Heart right ventricle (tissue), 16 donors: ENCODE measurements at places on chromosomes 5 and 9. TPM values are rescaled to one million over a fixed set of nuclear protein-coding genes. Genes with fewer than 3 reads are reported as not detected.

DNA sequence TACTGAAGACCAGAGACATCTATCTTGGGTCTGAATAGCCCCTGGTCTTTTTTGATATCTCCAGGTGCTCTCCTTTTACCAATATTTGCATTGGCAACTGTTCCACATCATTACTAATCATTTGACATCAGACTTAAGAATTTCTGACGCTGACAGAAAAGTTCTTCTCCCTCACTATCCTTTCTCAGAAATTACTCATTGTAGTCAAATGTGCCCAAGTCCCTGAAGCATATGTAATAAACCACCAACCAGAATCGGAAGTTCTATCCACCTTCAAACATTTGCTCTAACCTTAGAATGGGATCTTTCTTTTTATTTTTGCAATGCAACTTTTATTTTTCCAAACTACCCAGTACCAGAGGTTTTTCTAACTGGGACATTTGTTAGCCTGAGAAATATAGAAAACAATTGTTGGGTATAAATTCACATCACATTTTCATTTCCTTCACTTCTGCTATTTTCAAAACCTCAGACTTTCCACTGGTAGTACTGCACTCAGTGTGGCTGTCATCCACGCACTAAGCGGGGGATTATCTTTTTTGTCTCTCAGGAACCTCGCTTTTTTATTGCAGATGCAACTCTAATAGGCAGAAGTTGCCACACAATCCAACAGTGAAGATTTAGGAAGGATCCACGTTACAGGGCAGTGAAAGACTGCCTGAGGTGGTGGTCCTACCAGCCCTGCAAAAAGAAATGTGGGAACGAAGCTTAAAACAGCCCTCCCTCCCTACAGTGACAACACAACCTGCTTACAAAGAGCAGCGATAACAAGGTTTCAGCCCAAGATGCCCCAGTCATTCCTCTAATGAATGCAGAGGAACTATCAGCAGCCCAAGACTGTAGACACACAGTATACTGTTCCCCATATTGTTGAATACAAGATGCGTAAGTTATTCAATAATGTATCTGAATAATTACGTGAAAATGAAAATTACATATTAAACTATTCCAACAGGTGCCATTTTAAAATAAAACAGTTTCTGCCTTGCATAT lies 201.2 kb downstream of the EBF1 start:
- H3K27ac ChIP-seq: no peak overlapping the region
- H3K4me3 ChIP-seq: no peak overlapping the region
- no peaks in the 10 kb centered on the region for H3K36me3 ChIP-seq
- H3K27me3 ChIP-seq: no peaks in the 10 kb centered on the region
- H3K4me1 ChIP-seq: peaks cover 53% of the 10 kb centered on the region

DNA sequence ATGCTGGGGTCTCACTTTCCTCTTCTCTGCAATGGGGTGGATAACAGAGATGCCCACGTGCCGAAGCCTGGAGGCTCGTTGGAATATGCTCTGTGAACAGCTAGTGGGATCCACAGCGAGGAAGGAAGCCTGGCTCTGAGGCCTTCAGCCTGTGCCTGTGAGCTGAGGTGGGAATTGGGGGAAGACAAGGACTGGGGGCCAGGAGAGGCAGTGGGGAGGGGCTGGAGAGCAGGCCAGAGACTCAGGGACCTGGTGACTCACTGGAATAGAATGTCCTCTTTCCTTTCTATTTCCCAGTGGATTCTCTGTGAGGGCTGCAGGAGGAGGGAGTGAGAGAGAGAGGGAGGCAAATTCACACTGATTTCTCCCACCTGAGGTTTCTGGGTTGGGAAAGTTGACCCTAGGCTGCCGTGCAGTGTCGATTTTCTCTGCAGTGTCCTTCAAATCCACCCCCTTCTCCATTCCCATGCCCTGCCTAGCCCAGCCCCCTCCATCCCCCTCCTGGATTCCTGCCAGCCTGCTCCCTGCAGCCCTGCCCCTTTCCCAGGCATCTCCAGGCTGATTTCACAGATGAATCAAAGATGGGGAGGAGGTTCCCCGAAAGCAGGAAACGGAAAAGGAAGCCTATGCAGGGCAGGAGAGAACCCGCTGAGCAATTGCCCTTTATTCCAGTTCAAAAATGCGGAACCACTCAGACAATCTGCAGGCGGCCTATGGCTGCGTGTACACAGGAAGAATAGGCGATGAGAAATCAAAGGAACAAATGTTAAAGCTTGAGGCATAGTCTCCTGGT lies 1.4 kb upstream of the SPAAR start:
- H3K4me3 ChIP-seq: peak overlapping the region; percentile 9
- H3K4me1 ChIP-seq: peaks cover 100% of the 10 kb centered on the region
- H3K27ac ChIP-seq: peak overlapping the region; percentile 98

GRCh38 chr9:103281126-103281525 lies 286.0 kb downstream of the CYLC2 start:
- no peaks in the 10 kb centered on the region for H3K36me3 ChIP-seq
- H3K4me1 ChIP-seq: no peaks in the 10 kb centered on the region
- no peaks in the 10 kb centered on the region for H3K27me3 ChIP-seq
- DNase-seq: no peak

- H3K36me3 ChIP-seq: no peaks in the 10 kb centered on the region
- no peak for DNase-seq
- H3K27me3 ChIP-seq: no peaks in the 10 kb centered on the region
- no peaks in the 10 kb centered on the region for H3K4me1 ChIP-seq
- no peak overlapping the region for H3K4me3 ChIP-seq
These were observed 125.2 kb upstream of the CDH18 start for GRCh38 chr5:20113031-20113715.

DNA sequence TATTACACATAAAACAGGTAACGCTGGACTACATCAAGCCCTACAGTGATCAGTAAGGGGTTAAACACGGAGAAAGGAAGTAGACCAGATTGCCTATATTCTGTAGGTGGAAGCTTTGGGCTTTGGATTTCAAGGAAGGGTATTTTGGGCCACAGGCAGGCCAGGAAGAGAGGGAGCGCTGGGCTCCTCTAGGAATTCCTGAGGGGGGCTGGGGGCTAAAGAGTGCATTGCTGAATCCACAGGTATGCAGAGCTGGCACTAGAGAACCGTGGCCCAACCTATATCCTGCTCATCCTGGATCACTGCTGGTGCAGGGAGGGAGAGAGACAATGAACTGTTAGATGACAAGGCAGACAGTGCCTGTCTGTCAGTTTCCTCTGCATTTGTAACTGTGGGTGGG lies 367.1 kb downstream of the CSNK1G3 start:
- H3K36me3 ChIP-seq: no peaks in the 10 kb centered on the region
- H3K4me1 ChIP-seq: peaks cover 59% of the 10 kb centered on the region
- H3K4me3 ChIP-seq: no peak overlapping the region
- DNase-seq: no peak
- no peak overlapping the region for H3K27ac ChIP-seq

GRCh38 chr5:163735069-163735468 lies 229.7 kb downstream of the MAT2B start:
- no peak for DNase-seq
- no peak overlapping the region for H3K4me3 ChIP-seq
- no peak overlapping the region for H3K27ac ChIP-seq
- H3K36me3 ChIP-seq: no peaks in the 10 kb centered on the region
- no peaks in the 10 kb centered on the region for H3K27me3 ChIP-seq
- no peaks in the 10 kb centered on the region for H3K4me1 ChIP-seq

- no peaks in the 10 kb centered on the region for H3K27me3 ChIP-seq
- no peaks in the 10 kb centered on the region for H3K36me3 ChIP-seq
- H3K4me1 ChIP-seq: peaks cover 22% of the 10 kb centered on the region
These were observed 20.0 kb downstream of the JMY start for GRCh38 chr5:79255786-79256557.

- H3K27me3 ChIP-seq: no peaks in the 10 kb centered on the region
- no peaks in the 10 kb centered on the region for H3K36me3 ChIP-seq
- H3K4me3 ChIP-seq: no peak overlapping the region
- no peak overlapping the region for H3K27ac ChIP-seq
These were observed 53.1 kb downstream of the NR3C1 start for GRCh38 chr5:143350341-143350740.

DNA sequence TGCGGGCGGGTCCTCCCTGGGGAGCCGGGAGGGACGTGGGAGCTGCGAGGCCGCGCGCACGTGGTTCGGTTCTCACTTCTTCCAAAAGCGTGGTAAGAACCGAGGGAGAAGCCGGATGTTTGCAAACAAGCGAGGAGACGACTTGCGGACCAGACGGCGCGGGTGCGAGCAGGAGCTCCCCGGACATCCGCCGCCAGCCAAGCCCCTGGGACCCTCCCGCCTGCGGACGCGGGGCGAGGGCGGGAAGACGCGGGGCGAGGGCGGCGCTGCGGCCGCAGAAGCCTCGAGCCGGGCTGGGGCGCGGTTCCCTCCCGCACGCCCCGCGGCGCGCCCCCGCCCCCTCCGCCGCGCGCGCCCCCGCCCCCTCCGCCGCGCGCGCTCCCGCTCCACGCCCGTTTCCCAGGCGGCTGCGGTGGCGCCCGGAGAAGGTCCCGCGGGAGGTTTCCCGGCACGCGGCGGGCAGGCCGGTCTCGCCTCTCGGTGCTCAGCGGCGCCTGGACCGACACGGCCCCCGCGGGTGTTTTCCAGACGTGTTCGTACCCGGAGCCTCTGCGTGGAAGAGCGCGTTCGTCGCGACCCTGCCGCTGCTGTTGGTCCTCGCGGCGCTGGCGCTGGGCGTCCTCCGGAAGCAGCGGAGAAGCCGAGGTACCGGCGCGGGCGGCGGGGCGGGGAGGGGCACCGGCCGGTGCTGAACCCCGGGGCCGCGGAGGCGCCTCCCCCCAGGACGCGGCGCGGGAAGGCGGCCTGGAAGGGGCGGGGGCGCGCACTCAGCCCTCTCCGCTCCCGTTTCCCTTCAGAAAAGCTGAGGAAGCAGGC lies 12.8 kb downstream of the BTNL9 start:
- H3K4me1 ChIP-seq: peaks cover 61% of the 10 kb centered on the region
- peak overlapping the region; percentile 62 for H3K4me3 ChIP-seq
- H3K36me3 ChIP-seq: peaks cover 2% of the 10 kb centered on the region
- peak overlapping the region; percentile 65 for H3K27ac ChIP-seq
- peaks cover 96% of the 10 kb centered on the region for H3K27me3 ChIP-seq
- DNase-seq: peak; percentile 38

DNA sequence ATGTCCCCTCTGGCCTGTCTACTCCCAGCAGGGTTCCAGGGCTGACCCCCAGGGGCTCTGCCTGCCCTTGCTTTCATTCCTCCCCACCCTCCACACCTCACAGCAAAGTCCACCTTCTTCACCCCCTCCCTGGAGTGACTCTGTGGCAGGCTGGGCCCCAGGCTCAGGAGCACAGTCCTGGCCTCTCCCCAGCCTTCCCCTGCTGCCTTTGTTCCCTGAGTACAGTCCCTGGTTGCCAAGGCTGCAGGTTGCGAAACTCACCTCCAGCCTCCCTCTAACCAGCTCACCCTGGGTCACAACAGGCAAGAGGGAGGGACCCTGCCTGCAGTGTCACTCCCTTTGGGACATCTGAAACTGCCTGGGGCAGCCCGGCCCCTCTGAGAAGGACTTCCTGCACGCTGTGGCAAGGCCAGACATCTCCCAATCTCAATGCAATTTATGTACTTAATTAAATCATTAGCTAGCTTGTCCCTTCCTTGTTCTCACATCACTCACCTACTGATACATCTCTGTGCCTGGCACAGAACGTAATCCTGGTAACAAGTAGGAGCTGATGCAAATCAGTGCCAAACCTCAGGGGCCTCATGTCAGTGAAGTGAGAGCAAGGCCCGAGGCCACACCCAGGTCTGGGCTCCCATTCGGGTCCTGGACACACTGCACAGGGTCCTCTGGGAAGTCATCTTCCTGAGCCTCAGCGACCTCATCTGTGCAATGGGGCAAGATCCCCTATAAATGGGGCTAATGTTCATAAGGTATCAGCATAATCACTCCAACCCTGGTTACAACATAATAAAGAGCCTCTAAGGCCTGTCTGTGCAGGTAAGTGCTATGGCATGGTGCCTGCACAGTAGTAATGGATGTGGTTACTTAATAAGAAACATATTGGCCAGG lies 27.3 kb upstream of the TRIM14 start:
- no peak overlapping the region for H3K4me3 ChIP-seq
- no peak overlapping the region for H3K27ac ChIP-seq
- H3K27me3 ChIP-seq: no peaks in the 10 kb centered on the region
- no peak for DNase-seq

- H3K27ac ChIP-seq: no peak overlapping the region
- no peak for DNase-seq
- H3K4me3 ChIP-seq: no peak overlapping the region
- peaks cover 50% of the 10 kb centered on the region for H3K4me1 ChIP-seq
- H3K27me3 ChIP-seq: no peaks in the 10 kb centered on the region
These were observed 37.5 kb downstream of the FABP6 start for GRCh38 chr5:160266752-160267345.

- peak overlapping the region; percentile 83 for H3K27ac ChIP-seq
- H3K27me3 ChIP-seq: no peaks in the 10 kb centered on the region
- no peak overlapping the region for H3K4me3 ChIP-seq
- DNase-seq: no peak
- H3K36me3 ChIP-seq: no peaks in the 10 kb centered on the region
These were observed 30.9 kb downstream of the PRKACG start for GRCh38 chr9:68983008-68983411.

DNA sequence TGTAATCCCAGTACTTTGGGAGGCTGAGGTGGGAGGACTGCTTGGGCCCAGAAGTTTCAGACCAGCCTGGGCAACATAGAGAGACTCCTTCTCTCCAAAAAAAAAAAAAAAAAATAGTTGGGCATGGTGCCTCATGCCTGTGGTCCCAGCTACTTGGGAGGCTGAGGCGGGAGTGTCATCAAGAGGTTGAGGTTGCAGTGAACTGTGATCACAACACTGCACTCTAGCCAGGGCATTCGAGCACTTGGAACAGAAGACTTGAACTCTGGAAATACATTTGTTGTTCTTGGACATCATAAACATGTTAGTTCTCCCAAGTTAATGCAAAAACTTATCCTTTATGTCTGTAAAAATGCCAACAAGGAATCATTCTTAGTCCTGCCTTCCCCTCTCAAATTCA lies 29.6 kb downstream of the EHMT1 start:
- DNase-seq: no peak
- no peaks in the 10 kb centered on the region for H3K36me3 ChIP-seq
- H3K4me1 ChIP-seq: peaks cover 31% of the 10 kb centered on the region
- no peaks in the 10 kb centered on the region for H3K27me3 ChIP-seq
- no peak overlapping the region for H3K27ac ChIP-seq

DNA sequence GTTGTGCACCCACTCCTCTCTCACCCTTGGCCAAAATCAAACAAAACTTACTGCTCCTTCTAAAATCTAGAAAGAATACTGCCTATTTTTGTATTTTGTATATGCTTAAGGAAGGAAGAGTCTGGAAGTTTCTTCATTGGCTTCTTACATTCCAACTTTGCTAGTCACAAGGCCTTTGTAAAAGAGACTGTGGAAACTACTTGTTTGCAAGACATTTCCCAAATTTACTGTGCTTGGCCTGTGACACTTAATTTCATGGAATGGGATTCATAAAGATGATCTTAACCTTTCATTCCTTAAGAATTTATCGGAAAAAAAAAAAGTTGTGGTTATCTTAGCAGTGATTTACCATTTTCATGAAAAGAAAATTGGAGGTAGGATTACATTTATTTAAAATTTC lies 208.9 kb downstream of the VPS13A start:
- no peaks in the 10 kb centered on the region for H3K36me3 ChIP-seq
- DNase-seq: no peak
- no peaks in the 10 kb centered on the region for H3K4me1 ChIP-seq
- H3K27ac ChIP-seq: no peak overlapping the region

GRCh38 chr5:19498852-19499251 lies 489.1 kb downstream of the CDH18 start:
- no peak overlapping the region for H3K27ac ChIP-seq
- no peak for DNase-seq
- H3K4me1 ChIP-seq: no peaks in the 10 kb centered on the region
- no peaks in the 10 kb centered on the region for H3K36me3 ChIP-seq

The RNF183 gene
- total RNA-seq: 0.53 TPM

The ARID3C gene
- not detected for total RNA-seq

The CCDC69 gene
- 74.9 TPM for total RNA-seq

The ZFP37 gene
- total RNA-seq: 1.9 TPM

The OBP2B gene
- total RNA-seq: not detected

The MRPL36 gene
- 51.1 TPM for total RNA-seq

The PDCD1LG2 gene
- total RNA-seq: 1.1 TPM
